ENCODE measurements at places on chromosomes 12 and 14. TPM values are rescaled to one million over a fixed set of nuclear protein-coding genes. Genes with fewer than 3 reads are reported as not detected.
A peak's percentile ranks its signal among the peaks of the same experiment; 100 is the strongest.

DNA sequence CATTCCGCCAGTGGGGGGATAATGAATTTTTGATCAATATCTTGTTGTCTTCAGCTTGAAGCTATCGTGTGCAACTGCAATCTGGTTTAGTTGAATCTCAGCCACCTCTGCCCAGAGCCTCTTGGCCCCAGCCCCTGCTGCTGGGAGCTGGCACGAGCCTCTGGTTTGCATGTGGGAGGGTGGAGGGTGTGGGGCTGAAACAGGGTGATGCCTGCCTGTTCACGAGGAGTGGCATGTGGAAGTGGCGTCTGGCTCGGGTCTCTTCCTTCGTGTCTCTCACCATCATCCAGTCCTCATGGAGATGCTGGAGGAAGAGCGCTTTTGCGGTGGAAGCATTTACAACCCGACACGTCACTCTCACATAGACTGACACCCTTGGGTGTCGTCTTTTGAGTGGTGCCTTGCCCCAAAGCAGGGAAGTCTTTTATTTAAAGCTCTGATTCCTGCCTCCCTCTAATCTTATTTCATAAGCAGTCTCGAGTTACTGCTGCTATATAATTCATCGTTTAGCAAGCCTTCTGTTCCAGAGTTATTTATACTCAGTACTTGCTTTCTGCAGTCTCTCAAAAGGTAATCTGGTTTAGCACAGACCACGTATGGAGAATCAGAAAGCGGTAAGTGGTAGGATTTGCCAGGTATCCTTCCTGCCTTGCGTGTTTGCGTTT lies 64.5 kb downstream of the AACS start:
- H3K36me3 ChIP-seq = peaks cover 58% of the 10 kb centered on the region
- no peaks in the 10 kb centered on the region for H3K27me3 ChIP-seq
- no peak overlapping the region for H3K27ac ChIP-seq
- no peak for DNase-seq
- H3K4me3 ChIP-seq = no peak overlapping the region
- H3K4me1 ChIP-seq = peaks cover 6% of the 10 kb centered on the region

Gene KLRD1
- 0.53 TPM for polyA plus RNA-seq

Gene SLCO1B1
- polyA plus RNA-seq = not detected

Gene TC2N
- 20.3 TPM for polyA plus RNA-seq

Gene GALNT8
- 1.3 TPM for polyA plus RNA-seq

DNA sequence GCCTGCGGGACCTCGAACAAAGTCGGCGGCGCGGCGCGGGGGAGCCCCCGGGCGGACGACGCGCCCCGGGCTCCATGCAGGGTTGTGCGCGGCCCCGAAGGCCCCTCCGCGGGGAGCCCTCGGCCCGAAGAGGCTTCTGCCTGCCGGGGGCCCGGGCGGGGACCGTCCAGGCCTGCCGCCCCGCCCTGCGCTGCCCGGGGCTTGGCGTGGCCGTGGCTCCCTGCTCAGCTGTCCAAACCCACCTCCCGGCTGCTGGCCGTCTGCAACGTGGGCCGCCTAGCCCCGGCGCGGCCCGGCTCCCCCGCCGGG lies 670 bp downstream of the DYRK2 start:
- H3K36me3 ChIP-seq = no peaks in the 10 kb centered on the region
- peak overlapping the region; percentile 91 for H3K27ac ChIP-seq
- H3K27me3 ChIP-seq = peaks cover 18% of the 10 kb centered on the region
- peaks cover 5% of the 10 kb centered on the region for H3K4me1 ChIP-seq
- H3K4me3 ChIP-seq = peak overlapping the region; percentile 84

Gene JKAMP
- polyA plus RNA-seq = 81.0 TPM
